HAP-1 (cell line): ENCODE measurements at places on chromosomes 2 and 18.
A peak's percentile ranks its signal among the peaks of the same experiment; 100 is the strongest.

- DNase-seq, result no peak
Observed at GRCh38 chr2:121063471-121063870, 221.5 kb downstream of the TFCP2L1 start.

GRCh38 chr18:47729356-47729755 is 201.1 kb downstream of the SMAD2 start:
- DNase-seq, result no peak

DNA sequence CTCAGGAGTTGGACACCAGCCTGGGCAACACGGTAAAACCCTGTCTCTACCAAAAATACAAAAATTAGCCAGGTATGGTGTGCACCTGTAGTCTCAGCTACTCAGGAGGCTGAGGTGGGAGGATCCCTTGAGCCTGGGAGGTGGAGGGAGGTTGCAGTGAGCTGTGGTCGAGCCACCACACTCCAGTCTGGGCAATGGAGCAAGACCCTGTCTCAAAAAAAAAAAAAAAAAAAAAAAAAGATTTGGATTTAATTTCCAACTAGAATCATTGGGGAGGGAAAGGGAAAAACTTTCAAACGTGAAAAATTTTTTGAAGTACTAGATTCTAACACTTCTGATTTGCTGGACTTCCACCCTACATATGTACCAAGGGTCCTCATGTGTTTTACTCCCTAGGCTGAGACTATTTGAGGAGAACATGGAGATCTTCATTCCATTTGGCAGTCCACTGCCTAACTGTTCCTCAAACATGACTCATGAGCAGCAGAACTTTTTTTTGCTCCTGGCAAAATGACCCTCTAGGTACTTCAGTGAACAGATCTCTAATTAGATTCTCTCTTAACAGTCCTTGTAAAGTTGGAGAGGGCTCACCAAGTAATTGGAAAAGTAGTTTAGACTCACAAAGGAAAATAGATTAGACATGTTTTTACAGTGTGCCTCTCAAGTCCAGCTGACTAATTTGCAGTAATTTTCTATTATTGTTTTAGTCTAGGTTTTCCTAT is 267.6 kb downstream of the METTL4 start:
- no peak for DNase-seq

DNA sequence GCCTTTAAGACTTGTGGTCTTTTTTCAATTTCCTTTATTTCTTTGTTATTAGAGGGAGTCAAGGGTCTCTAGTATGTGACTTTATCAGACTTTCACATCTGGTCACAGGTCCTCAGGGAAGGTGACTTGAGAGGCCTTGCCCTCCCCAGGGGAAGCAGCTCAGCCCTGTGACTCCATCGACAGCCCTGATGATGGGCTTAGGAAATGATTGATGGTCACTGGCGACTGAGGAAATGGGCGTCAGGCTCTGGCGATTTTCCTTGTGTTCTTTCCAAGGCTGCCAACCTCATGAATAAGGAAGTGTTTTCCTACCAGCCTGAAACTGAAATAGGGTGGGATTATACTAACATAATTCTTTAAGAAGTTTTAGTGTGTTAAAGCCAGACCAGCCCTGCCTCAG is 21.1 kb downstream of the SERPINE2 start:
- DNase-seq, result no peak

DNA sequence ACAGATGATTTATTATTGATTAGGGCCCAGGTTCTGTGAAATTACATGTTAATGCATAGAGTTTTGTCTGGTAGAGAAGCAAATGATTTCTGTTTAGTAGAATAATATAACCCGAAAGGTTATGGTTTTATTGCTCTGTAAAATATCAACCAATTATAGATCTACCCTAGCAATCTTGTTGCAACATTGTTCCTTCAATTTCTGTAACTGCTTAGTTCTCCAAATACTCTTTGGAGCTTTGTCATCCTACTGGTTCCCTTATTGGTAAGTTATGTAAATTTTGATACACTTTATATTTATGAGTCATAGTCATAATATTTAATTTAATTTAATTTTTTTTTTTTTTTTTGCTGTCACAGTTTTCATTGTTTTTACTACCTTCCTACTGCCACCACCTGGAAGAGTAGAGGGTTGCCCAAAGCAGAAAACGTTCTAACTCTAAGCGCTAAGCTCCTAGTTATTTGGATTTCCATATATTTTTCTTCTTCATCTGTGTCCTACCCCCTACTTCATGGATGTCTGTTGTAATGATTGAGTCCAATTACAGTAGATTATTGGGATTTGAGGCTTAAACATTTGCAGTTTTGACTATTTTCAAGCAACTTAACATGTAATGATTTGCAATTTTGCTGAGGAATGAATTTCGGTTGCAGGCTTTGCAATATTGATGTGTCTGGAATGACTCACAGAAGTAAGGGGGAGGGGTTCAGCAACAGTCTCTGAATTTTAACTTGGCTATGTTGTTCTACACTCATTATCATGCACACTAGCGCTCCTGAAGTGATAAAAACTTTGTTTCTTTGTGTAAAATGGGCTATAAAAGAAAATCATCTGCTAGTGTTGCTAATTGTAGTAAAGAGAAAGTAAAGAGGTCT is 51.1 kb downstream of the NABP1 start:
- DNase-seq, result no peak

DNA sequence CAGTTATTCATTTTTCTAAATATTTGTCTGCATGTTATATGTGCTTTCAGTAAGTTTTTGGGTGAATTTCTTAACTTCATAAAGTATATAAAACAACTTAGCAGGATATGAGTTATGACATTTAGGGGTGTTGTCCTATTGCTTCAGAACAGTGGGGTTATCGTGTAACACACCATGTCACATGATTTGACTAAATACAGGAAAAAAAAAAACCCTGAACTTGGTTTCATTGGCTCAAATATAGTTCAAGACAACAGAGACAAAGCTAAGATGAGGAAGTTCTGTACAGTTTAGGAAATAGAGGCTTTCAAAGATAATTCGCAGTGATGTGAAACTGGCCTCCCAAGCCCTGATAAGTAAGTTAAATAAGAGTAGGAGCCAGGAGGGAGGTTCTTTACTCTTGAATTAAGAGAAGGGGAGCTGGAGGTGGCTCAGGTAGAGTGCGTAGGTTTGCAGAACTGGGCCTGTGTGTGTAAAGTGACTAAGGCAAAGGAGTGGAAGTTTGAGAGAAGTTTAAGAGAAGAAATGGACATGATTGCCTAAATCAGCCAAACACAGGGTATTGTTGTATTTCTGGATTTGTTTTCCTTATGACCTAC is 53.9 kb downstream of the LIMS1 start:
- DNase-seq, result no peak

GRCh38 chr2:96100893-96101304 is 15.5 kb downstream of the ADRA2B start:
- peak; percentile 6 for DNase-seq

GRCh38 chr2:113672326-113672932 is 45.4 kb downstream of the RABL2A start:
- no peak for DNase-seq

DNA sequence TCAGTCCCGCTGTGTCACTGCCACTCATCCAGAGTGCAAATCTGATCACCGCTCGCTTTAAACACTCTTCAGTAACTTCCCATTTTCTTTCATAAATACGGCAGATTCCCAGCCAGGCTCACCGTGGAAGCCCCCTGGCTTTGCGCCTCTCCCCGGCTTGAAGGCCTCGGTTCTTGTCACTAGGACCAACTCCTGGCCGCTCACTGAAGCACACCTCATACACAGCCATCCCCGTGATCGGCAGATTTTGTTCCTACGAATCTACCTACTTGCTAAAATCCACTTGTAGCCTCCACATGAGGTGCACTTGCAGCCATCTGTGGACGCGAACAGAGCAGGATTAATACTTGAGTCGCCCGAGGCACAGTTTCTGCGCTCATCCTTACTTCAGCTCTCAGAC is 462.4 kb upstream of the MYT1L start:
- DNase-seq, result no peak

DNA sequence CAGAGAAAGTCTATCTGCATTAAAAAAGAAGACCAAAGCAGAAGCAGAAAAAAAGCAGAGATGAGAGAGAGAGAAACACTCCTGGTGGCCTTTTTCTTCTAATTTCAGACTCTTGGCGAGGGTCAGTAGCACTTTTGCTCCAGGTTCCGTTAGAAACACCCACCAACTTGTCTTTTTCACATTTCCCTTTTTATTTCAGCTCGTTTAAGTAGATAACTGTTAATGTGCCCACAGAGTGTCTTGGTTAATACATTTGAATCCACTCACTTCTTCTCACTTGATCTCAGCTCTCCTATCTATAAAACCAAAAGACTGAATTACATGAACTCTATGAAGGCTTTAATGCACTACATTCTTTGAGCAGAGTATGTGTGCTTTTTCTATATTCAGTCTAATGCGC is 63.1 kb downstream of the AAK1 start:
- DNase-seq, result no peak

GRCh38 chr2:238895891-238896600 is 48.2 kb downstream of the TWIST2 start:
- no peak for DNase-seq

DNA sequence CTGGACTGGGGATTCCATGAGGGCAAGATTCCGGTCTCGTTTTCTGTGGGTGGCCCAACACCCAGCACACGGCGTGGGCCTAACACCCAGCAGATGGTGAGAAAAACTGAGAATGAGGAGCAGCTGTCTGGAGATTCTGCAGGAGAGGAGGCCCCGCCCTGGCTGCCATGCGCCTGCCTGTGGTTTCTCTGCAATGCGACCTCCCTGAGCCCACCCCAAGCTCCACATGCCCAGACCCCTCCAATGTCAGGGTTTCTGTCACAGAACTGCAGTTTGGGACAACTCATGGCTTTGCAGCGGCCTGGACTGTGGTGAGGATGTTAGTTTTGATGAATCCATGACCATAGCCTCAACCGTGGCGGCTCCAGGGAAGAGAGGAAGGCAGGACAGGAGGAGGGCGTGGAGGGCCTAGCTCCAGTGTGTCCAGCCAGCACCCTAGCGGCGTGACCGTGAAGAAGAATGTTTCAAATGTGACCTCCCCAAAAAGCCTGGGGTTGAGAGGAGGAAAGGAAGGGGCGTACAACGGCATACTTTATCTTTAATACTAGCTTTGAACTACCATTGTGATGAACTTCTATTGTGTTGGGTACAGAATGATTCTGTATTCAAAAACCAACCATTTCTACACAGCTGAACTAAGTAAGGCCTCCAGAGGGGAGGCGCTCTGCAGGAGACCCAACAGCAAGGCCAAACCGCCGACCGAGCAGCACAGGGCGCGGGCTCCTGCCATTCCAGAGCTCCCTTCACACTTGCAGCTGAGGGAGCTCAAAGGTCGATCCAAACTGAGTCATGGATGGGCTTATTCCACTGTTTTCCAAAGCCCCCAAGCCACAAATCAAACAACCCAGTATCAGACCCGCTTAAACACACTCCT is 3.4 kb downstream of the PXDN start:
- no peak for DNase-seq

GRCh38 chr2:38463752-38464151 is 86.7 kb upstream of the ATL2 start:
- DNase-seq, result no peak

DNA sequence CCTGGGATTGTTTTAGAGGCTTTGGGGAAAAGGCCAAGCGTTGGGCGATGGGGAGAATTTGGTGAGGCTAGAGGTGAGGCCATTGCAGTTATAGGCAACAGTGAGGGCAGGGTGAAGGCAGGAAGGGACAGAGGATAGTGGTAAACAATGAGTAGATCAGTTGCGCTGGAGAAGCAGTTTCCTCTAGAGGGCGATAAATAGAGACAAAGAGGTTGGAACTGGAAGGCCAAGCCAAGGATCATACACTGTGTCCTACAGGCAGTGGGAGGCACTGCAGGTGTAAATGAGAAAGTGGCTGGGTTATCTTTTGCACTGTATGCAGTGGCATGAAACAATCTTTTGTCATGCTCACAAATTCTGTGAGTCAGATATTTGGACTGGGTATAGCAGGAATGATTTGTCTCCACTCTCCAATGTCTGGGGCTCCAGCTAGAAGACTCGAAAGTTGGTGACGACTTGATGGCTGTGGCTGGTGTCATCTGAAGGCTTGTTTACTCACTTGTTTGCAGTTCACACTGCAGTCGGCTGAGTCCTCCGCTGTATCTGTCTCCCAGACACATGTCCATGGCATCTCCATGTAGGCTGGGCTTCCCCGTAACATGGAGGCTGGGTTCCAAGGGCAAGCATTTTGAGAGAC is 82.1 kb downstream of the TNP1 start:
- peak; percentile 74 for DNase-seq

DNA sequence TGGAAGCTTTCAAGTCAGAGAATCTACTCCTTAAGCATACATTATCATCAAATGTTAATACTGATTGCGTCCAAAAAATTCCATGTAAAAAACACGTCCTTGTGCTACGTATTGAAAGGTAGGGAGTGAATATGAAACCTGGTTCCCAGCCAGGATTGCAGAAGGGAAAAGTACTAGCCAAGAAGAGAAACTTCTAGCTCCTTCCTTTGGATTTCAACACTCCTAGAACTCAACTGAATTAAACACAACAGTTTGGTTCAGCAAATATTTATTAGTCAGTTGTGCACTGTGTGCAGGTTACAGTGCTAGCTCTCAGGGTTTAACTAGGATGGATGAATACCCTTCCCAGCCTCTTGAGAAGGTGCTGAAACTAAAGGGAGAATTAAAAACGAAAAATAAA is 33.9 kb upstream of the FHL2 start:
- DNase-seq, result no peak

DNA sequence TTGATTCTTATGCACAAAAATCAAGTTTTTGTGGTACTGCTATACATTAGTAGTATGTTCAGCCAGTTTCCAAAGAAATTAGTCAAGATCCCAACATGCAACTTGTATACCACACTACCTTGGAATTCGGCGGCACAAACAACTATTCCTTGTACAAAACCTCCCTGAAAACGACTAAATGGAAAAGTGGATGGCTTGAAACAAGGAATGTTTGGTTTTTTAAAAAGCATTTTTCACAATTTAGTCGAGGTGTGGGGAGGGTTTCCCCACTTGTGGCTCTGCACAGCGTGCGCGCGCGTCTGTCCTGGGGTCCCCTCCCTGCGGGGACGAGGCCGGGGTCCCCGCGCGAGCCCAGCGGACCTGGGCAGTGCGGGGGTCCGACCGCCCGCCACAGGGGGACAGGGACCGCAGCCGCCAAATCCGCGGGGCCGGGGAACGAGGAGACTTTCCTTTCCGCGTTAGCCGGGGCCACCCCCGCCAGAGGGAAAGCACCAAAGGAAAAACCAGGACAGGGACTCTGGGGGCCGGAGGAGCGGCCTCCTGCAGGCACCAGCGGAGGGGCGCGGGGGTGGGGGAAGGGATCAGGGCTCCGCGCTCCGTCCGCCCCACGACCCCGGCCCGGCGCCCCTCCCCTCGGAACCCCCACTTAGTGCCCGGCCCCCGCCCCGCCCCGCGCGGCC is 534 bp upstream of the SOCS6 start:
- DNase-seq, result peak; percentile 5

DNA sequence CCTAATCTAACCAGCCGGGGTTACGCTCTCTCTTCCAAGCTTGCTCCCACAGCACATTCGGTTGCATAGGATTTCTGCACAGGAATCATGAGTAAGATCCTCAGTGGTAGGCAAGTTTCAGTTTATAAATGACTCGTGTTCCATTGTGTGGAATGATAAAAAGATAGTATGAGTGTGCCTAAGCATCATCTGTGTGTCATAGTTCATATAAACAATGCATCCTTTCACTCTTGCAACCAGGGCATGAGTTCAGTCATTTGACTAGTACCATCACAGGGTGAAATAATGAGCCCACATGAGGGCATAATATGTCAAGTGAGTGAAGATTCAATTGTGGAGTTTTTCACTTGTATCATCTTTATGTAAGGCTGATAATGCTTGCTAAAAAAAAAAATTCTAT is 417.1 kb upstream of the CDH2 start:
- DNase-seq, result no peak
